ENCODE measurements at places on chromosomes 3 and 15.

DNA sequence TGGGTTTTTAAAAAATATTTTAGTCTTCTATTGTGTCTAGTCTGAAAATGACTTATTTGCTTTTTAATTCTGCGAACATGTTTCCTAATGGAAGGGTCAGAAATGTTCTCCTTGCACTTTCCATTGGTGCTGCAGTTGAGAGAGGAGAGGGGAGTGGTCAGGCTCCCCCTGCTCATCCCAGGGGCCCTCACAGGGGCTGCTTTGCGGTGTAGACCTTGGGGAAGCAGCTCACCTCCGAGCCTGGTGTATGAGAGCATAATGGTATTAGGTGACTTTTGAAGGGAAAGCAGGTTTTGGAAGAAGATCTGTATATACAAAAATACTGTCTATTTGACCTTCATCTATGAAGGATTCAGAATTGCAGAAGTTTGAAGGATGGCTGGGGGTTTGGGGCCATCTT is 28.3 kb downstream of the APBA2 start:
- DNase-seq: no peak

DNA sequence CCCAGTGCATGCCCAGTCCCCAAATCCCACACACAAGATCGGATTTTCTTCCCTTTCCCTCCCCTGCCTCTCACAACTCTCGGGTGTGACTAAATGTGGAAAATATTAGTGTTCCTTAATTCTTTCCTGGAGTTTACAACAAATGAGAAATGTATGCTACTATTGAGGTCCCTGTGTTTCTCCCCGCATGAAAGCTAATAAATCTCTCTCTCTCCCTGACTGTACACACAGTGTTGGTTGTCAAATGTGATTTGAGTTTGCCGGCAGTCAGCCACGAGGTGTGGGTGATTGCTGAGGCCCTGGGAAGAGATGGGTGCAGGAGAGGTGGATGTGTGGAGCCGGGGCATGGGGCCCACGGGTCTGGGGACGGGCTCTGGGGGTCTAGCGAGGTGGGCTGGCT is 161.4 kb upstream of the IQSEC1 start:
- no peak for DNase-seq

- DNase-seq: no peak
Observed at GRCh38 chr3:140630866-140631265, 47.0 kb upstream of the TRIM42 start.

GRCh38 chr15:45612790-45613415 is 21.9 kb upstream of the SQOR start:
- DNase-seq: no peak

- no peak for DNase-seq
Observed at GRCh38 chr3:165839296-165840076, 2.3 kb upstream of the BCHE start.

GRCh38 chr3:45480218-45480617 is 91.8 kb downstream of the LARS2 start:
- DNase-seq: no peak

GRCh38 chr3:172303181-172303580 is 145.1 kb downstream of the GHSR start:
- no peak for DNase-seq

DNA sequence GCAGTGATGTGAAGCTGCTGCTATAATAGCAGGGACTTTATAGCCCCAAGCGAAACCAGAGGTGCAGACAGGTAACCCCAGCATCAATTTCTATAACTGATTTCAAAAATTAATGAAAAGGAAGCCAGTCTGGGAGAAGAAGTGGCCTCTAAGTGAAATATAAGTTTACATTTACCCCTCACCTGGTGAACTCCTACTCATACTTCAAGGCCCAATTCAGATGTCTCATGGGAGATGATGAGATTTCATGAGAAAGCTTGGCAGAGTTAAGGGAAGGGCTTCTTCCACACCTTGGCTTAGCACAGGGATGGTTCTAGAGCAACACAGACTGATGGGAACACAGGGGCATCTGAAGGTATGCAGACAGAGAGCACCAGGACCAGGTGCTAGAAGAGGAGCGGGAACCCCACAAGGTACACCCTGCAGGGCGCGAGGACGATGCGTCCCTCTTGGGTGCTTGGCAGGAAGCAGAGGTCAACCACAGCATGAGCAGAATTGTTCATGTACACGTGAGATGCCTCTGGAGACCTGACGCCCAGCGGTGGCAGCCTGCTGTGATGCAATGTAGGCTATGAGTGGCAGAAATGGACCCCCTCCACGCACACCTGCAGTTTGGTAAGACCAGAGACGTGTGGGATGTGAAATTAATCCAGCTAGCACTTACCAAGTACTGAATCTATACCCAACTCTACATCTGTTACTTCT is 102.9 kb downstream of the SRGAP3 start:
- DNase-seq: no peak

DNA sequence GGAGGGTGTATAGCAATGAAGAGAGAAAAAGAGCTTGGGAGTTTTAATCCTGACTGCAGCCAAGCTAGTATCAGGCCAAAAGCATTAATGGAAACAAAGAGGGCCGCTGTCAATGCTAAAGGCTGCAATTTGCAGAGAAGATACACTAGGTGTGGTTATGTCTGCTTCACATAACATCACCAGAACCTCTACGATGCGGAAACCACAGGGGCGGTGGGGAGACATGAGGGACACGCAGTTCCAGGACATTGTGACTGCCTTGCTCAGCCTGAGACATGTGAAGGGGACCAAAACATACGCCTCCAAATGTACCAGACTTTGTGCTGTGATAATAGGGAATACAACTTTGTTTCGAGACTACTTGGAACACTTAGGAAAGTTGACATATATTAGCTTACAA is 88.4 kb downstream of the APBA2 start:
- DNase-seq: no peak

DNA sequence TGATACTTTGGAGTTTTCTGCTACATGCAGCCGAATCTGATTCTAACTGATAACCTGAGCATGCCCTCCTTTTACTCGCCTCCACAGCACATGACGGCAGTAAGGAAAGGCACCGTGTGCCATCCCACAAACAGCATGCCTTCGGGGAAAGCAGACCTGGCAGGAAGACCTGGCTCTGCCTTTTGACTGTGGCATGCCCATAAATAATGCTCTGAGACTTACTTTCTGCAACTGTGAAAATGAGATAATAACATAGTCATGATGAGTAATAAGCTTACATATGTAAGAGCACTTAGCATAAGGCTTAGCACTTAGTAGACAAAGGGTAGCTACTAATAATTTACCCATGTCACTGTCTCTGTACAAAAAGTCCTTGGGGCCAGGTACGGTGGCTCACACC is 32.9 kb downstream of the MTHFS start:
- no peak for DNase-seq

GRCh38 chr15:68207176-68207935 is 2.2 kb upstream of the CALML4 start:
- DNase-seq: no peak

- no peak for DNase-seq
Observed at GRCh38 chr3:125151916-125152315, 60.6 kb downstream of the SLC12A8 start.
